ENCODE measurements at places on chromosomes 16 and 17.

- DNase-seq = no peak
Observed at GRCh38 chr17:67594115-67594880, 123.4 kb upstream of the NOL11 start.

DNA sequence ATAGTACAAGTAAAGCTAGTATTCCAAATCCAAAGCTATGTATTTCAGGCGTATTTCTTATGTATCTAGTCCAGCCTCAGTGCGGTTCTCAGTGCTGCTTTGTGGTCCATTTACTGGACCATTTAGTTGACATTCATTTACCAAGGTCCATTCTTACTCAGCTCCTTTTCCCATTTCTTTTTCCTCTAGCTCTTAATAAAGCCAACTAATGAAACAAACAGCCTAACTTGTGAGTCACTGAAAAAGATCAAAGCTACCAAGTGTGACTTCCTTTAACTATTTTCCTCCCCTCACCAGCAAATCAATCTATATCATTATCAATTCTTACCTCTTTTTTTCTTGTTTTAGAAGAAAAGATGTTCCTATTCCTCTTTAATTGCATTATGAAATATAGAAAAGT, 64.0 kb downstream of the CYB561 start:
- no peak for DNase-seq

DNA sequence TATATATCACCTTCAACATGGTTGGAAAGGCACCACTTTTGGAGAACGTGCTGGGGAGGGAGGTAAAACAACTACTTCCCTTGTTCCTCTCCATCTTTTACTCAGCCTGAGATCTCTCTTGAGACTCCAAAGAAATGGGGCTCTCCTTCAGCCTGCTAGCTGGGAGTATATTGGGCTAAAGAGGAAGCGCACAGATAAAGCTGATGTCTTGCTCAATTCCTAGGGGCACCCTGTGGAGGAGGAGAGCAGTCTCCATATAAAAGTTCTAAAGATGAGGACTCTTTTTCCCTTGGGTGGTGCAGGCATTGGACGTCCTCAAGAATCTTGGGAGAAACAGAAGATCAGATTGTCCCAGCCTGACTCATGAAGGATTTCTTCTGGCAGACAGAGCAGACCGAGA, 4.6 kb upstream of the ETV4 start:
- no peak for DNase-seq

- no peak for DNase-seq
Observed at GRCh38 chr16:55214412-55214811, 109.6 kb upstream of the IRX6 start.

- DNase-seq = no peak
Observed at GRCh38 chr16:29009838-29010166, 24.9 kb downstream of the LAT start.

DNA sequence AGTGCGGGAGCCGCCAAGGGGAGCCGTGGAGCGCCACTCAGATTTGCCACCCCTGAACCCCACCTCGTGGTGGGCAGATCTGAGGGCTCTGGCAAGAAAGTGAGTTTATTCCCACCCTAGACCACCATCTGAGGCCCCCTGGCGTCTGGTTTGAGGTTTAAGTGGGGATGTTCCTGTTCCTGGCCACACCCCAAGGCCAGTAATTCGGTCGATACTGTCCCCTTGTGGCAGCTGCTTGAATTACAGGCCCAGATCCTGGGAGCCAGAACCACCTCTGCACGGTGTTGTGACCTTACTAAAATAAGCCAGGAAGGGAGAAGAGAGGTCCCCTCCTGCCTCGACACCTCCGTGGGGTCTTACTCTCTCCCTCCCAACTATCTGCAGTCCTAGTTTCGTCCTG, 3.3 kb upstream of the LAT start:
- DNase-seq = no peak

GRCh38 chr17:81608082-81608481, 28.8 kb downstream of the NPLOC4 start:
- no peak for DNase-seq

DNA sequence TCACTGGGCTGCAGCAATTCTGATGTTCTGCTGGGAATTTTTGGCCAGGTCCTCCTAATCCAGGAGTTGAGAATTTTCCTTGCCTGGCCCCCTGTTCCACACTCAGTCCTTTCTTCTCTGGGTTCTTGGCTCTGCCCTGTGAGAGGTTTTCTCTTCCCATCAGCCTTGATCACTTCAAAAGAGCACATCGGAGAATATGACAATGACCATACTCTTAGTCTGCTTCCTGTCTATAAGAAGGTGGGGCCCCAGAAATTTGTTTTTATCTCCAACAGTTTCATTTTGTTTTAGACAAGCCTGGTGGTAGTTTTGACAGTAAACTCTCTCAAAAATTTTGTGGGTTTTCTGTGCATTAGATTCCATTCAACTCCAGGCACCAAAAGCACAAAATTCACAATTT, 70.7 kb downstream of the C17orf67 start:
- DNase-seq = no peak

DNA sequence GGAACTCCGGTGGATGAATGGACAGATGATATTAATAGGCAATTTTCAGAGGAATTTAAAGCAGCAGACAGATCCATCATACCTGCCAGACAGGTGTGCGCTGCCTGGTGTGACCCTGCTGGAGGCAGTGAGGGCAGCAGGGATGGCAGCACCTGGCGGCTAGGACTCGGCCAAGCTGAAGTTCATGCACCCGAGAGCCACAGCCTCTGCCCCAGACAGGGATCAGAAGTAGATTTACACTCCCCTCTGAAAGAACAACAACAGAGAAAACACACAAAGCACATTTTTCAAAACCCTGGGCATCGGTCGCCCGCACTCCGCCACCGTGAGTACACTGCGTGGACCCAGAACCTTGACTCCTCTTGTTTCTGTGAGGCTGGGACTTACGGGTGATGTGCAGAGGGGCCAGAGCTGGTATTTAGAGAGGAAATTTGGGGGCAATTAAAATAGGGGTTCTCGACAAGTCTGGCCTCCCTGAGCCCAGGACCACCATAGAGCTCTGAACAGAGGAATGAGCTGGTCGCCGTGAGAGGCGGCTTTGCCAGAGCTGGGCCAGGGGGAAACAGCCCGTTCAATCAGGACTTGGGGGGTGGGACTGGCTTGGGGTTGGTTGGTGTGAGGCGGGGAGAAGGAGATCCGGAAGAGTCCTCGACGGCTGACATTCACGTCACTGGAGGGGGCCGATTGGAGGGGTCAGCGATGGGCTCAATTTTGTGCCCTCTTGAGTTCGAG, 101.0 kb downstream of the METRNL start:
- no peak for DNase-seq

DNA sequence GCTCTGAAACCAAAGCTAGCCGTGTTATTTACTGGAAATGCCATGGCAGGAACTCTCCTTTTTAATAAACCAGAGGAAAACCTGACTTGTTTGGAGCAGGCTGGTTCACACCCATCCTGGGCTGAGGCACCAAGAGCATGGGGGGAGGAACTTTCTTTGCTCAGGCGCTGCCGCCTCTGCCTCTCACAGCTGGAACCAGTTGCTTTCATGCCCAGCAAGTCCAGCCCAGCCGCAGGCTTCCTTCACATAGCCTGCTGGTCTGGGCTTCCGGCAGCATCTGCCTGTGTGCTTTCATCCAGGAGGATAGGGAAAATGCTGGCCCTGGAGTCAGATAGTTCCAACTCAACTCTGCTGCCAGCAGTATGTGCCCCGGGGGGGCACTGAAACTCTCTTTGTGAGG, 88.1 kb upstream of the ASIC2 start:
- no peak for DNase-seq

DNA sequence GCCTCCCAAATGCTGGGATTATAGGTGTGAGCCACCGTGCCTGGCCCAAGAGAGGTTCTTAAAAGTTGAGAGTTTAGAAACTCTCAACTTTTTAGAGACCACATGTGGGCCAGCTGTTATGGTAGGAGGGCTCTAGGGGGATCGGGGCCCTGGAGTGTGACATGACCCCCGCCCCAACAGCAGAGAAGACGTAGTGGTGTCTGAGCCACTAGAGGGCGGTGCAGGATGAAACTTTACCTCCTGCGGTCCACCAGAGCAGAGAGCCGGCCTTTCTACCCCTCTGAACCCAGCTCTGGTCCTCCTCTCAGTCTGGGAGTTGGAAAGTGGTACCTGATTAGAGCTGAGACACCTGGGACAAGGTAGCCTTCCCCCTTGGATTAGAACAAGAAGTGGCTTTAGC, 7.4 kb downstream of the CDK5RAP3 start:
- no peak for DNase-seq

- no peak for DNase-seq
Observed at GRCh38 chr17:50472286-50472685, 3.6 kb upstream of the CHAD start.

- no peak for DNase-seq
Observed at GRCh38 chr16:30369091-30369937, 980 bp downstream of the TBC1D10B start.

- DNase-seq = peak; percentile 76
Observed at GRCh38 chr17:78378225-78379130, at the start of gene PGS1. PGS1 (plus strand) TSS chr17:78378649; CDS start chr17:78378666, 17 bp downstream.

- DNase-seq = no peak
Observed at GRCh38 chr17:41739661-41740352, 5.4 kb upstream of the HAP1 start.

DNA sequence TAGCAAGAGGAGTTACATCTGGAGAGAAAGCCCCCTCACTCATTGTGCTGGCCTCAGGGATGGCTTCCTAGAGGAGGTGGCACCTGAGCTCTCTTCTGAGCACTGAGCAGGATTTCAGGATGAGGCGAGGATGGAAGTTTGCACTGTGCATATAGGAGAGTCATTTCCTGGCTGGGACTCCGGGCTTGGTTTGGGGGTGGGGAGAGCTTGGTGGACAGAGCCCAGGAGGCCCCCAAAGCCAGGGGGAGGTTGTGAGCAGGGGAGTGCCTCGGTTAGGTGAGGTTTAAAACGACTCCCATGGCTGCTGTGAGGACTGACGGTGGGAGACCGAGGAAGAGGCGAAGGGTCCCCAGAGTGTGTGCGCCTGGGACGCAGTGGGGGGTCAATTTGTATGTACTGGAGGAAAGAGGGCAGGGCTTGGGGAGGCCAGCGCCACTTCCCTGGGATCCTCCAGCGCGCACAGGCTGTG, 1.2 kb downstream of the CAMKK1 start:
- DNase-seq = no peak

GRCh38 chr17:3965118-3965800, 1.0 kb upstream of the ATP2A3 start:
- peak; percentile 44 for DNase-seq

DNA sequence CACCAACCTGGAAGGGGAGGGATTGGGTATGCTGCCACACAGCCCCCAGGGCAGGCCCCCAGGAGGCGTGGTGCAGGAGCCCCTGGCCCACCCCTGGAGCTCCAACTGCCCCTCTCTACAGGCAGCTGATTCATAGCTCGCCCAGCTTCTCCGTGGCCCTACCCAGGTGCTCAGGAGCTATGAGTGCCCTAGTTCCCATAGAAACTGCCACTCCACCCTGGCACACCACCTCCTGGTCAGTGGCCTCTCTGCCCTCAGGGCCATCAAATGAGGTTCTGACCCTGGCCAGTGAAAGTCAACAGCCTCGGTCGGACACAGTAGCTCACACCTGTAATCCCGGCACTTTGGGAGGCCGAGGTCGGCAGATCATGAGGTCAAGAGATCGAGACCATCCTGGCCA, 18.0 kb downstream of the CNGB1 start:
- DNase-seq = no peak

- no peak for DNase-seq
Observed at GRCh38 chr16:82824408-82824807, 197.6 kb downstream of the CDH13 start.

GRCh38 chr17:55332296-55333041, 67.7 kb downstream of the HLF start:
- no peak for DNase-seq

GRCh38 chr17:5544115-5544514, 40.2 kb downstream of the NLRP1 start:
- DNase-seq = no peak

- DNase-seq = no peak
Observed at GRCh38 chr16:21150375-21151001, at the start of gene DNAH3. DNAH3 (minus strand) TSS chr16:21150846; CDS start chr16:21150319, 527 bp downstream.

GRCh38 chr17:13597723-13598347, 3.9 kb downstream of the HS3ST3A1 start:
- no peak for DNase-seq

GRCh38 chr16:50314665-50315064, 48.3 kb downstream of the ADCY7 start:
- DNase-seq = no peak

DNA sequence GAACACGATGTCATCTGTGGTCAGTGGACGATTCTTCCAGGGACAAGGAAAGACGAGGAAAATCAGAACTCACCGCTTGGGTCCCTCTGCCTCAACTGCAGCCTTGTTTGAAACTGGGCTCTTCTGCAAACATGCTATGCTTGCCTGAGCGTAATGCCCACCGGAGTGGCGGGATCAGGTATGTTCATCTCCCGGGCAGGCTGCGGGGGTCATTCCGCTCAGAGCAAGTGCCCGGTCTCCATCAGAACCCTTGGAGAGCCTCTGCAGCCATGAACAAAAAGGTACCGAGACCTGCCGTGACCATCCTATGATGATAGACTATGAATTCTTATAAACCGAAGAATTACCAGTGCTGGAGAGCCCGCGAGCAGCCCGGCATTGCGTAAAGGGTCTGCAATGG, 64.5 kb upstream of the DNAH17 start:
- no peak for DNase-seq

DNA sequence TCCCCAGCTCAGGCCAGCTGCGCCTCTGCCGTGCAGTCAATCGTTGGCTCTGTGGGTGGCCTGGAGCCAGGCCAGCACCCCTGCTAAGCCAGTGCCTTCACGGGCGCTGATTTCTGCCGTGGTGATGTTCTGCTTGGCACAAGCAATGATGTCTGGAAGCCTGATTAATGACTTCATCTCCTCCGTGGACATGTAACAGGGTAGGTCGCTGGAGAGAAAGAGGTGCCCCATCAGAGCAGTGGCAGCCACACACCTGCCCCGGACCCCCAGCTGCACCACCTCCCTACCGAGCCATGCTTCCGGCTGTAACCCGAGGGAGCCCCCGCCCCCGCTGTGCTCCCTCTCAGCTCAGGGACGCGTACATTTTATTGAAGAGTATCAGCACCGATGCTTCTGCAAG, 1.9 kb downstream of the ARL16 start:
- DNase-seq = no peak

GRCh38 chr17:55314061-55314783, 49.5 kb downstream of the HLF start:
- no peak for DNase-seq

GRCh38 chr17:75691371-75691791, 24.2 kb downstream of the SAP30BP start:
- peak; percentile 42 for DNase-seq

Measured in stimulated activated CD4-positive, alpha-beta T cell treated with anti-CD3 and anti-CD28 coated beads, Interleukin-12 subunit alpha, Interleukin-12 subunit beta, amount 100 ng/mL, for 24 hours (primary cell).